Trophoblast cell (in vitro differentiated cells and primary cell): ENCODE measurements at places on chromosomes 1 and 21.

DNA sequence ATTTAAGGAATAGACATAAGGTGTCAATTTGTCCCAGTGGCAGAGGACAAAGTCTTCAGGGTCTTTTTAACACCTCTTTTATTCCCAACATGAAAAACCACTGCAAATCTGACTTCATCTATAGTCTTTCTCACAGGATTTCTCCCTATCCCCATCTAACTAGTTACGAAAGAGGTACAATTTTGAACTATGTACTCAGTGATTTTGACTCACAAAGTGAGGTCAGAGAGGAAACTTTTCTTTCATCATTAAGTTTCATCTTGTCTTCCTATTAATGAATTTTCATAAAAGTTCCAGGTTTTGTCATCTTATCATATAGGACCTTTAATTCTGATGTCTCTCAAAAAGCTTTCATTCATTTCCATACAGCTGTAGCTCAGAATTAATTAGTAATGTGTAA lies 63.3 kb downstream of the ASH1L start:
- no peak for DNase-seq

GRCh38 chr1:181632492-181632891 lies 149.2 kb downstream of the CACNA1E start:
- DNase-seq, result no peak

GRCh38 chr1:91022518-91022929 lies 689 bp upstream of the ZNF644 start:
- DNase-seq, result no peak

- DNase-seq, result no peak
Observed at GRCh38 chr1:174954671-174955669, 44.8 kb upstream of the CACYBP start.

DNA sequence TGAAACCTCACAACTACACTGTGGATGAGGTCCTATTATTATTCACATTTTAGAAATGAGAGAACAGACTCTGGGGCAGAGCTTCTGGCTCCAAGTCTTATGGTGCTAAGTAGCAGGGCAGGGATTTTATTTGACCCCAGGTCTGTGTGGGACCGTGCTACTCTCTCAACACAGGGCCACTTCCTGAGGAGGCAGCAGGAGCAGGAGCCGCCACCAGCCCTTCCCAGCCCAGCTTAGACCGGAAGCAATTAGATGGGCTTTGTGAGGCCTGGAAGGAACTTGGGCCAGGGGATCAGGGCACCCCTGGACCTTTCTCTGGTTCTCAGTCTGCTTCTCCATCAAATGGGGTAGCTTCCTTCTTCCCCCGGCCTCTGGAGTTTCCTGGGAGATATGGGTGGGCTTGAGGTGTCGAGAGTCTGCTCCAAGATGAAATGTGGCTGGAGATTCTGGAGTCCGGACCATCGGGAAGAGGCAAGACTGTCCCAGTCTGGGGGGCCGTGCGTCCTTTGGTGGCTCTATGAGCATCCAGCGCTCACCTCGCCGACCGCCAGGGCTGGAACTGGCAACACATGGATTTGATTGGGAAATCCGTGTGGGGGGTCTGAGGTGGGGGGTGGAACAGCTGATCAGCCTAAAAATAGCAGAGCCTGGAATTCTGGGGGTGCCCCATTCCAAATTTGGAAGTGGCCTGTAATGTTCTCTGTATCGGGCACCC lies 136.8 kb downstream of the FOXD2 start:
- DNase-seq, result no peak

GRCh38 chr1:10692401-10693021 lies 103.9 kb downstream of the CASZ1 start:
- peak; percentile 9 for DNase-seq

- DNase-seq, result no peak
Observed at GRCh38 chr1:41442697-41443251, 41.7 kb downstream of the EDN2 start.

GRCh38 chr1:53918343-53918742 lies 24.4 kb downstream of the DIO1 start:
- DNase-seq, result no peak

DNA sequence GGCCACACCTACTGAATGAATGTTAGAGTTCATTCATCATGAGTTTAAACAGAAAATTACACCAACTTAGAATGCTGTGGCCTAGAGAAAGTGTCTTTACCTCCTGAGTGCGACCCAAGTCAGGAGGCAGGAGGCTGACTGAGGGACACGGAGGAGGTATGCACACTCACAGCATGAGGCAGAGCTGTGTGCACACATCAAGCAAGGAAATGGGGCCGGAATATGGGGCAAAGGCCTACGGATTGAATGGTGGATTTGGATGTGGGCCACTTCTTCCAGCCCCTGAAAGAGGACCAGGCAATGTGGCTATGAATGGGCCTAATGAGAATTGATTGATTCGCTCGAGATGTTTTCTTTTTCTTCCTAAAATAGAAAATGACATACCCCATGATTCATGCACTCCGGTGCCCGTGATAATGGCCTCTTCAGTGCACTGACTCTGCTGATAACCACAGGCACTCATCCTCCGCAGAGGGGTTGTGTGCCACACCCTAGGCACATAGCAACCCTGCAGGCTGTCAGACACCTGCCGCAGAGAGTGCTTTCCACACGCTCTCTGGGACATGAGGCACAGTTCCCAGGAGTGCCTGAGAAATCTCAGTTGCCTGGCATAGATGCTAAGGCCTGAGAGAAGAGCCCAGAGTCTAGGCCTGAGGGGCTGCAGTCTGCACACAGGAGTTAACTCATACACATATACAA lies 155.5 kb downstream of the GLUL start:
- DNase-seq, result no peak

DNA sequence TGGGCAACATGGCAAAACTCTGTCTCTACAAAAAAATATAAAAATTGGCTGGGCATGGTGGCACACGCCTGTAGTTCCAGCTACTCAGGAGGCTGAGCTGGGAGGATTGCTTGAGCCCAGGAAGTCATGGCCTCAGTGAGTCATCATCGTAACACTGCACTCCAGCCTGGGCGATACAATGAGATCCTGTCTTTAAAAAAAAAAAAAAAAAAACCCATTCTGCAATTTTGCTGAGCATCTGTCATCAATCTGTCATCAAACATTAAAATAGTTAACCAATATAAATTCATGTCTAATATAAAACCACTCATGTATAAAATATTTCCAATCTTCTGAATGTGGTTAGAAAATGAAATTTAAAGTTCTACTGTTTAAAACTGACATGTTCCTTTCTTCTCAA lies 56.9 kb downstream of the LPAR3 start:
- peak; percentile 66 for DNase-seq

- peak; percentile 32 for DNase-seq
Observed at GRCh38 chr1:910881-911721, 12.6 kb upstream of the SAMD11 start.

GRCh38 chr1:24566236-24566867 lies 10.5 kb downstream of the NCMAP start:
- no peak for DNase-seq

DNA sequence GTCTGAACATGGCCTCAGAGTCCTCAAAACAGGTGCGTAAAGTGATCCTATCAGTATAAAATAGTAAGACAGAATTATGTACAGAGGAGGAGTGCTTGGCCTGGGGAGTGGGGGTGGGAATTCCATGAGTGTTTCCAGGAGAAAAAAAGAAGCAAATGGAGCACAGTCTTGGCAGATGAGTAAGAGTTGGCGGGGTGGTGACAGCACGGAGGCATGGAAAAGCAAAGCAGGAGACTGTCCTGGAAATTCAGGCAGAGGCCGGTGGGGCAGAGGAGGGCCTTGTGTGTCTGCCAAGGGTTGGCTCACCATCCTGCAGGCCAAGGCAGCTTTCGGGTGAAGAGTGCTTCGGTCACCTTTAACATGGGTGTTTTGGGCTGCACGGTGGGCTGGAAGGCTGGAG lies 63.4 kb downstream of the OPTC start:
- peak; percentile 75 for DNase-seq

- DNase-seq, result no peak
Observed at GRCh38 chr1:147089457-147089856, 82.8 kb downstream of the PRKAB2 start.

GRCh38 chr1:96772972-96773371 lies 51.4 kb downstream of the PTBP2 start:
- DNase-seq, result no peak

DNA sequence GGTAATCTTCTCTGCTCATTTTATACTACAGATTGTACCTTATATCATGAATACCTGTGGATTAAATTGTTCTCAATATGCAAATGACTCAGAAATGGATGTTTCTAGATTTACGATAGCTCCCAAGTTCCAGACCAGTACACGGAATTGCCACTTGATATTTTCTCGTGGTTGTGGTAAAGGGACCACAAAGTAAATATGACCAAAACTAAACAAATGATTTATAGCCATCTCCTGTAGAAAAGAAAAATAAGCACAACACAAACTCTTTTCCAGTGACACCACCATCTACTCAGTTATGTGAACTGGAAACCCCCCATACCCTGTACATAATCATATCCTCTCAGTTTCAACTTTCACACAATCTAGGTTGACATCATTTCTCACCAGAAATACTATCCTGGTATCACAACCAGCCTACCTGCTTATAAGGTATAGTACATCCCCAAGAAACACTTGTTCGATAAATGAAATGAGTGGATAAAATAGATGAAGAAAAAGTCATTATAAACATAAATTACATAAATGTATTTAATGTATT lies 172.3 kb downstream of the ADGRL4 start:
- no peak for DNase-seq

- no peak for DNase-seq
Observed at GRCh38 chr1:106659490-106660244, 396.8 kb upstream of the PRMT6 start.

DNA sequence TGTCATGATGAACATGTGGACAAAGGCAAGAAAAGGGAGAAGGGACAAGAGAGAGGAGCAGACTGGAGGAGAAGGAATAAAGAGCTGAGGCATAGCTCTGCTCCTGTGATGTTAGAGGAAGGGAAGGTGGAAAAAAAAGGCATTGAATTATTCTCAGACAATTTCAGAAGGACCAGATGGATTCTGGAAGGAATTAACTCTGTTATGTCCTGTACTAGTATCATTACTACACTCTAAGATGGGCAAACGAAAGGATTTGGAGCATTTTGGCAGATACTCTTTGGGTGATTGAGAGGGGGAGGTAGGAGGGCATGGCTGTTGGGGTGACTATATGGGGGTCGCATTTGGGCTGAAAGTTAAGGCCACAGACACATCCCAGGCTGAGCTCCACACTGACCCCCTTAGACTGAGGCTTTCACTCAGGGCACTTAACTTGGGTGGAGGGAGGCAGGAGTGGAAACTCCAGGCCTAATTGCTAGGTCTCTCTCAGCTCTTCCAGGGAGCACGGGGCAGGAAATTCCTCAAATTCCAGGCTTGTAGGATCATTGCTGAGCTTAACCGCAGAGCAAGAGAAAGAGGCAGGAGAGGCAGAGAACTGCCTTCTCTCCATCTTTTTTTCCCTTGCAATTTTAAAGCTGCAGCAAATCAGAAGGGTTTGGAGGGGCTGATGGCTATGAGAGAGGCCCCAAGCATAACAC lies 25.9 kb downstream of the KIRREL1 start:
- peak; percentile 33 for DNase-seq

DNA sequence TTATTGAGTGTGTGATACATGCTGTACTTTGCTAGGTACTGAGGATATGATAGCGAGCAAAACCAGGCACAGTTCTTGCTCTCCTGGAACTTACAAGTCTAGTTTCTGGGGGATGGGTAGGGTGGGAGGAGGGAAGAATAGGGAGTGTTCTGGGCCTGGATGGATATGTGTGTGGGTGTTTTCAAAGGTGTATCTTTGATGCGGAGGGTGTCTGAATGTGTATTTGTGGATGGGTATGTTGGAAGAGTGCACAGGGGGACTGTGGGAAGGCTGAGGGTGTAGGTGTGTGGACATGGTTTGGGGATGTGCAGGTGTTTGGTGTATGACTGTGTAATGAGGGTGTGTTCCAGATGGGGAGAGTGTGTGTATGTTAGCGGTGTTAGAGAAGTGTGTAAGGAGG lies 4.5 kb upstream of the DPH2 start:
- no peak for DNase-seq

DNA sequence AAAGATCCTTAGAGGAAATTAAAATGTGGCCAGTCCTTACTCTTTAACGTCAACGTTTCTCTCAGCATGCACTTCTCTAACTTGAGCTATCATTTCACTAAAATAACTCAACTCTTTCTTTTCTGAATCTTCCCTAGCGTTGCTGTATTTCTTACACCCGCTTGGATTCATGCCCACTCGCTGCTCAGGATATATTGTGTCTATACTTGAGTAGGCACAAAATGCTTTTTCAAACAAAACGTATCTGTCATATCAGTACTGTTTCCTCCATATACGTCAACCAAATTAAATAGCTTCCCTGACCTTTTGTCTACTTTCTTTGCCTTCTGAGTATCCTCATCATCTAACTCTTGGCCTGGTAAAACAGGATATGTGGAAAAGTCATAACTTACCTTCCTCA lies 549.7 kb downstream of the SMYD3 start:
- no peak for DNase-seq

GRCh38 chr1:33288976-33289857 lies 31.7 kb downstream of the A3GALT2 start:
- no peak for DNase-seq

DNA sequence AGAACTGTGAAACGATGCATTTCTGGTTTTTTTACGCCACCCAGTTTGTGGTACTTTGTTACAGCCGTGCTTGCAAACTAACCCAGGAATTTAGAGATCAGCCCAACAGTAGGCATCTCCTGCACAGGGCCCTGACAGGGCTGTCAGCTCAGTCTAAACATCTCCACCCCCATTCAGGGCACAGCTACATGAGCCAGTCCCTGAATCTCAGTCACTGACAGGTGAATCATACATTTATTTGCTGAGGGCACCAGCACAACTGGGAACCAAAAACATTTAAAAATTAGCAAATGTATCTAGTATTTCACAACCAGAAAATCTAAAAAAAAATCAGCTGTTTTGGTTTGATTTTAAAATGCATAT lies 30.7 kb downstream of the PRDX6 start:
- DNase-seq, result peak; percentile 94

- no peak for DNase-seq
Observed at GRCh38 chr1:98406352-98407088, 255.0 kb upstream of the SNX7 start.

- peak; percentile 15 for DNase-seq
Observed at GRCh38 chr1:4650481-4650880, 3.9 kb upstream of the AJAP1 start.

DNA sequence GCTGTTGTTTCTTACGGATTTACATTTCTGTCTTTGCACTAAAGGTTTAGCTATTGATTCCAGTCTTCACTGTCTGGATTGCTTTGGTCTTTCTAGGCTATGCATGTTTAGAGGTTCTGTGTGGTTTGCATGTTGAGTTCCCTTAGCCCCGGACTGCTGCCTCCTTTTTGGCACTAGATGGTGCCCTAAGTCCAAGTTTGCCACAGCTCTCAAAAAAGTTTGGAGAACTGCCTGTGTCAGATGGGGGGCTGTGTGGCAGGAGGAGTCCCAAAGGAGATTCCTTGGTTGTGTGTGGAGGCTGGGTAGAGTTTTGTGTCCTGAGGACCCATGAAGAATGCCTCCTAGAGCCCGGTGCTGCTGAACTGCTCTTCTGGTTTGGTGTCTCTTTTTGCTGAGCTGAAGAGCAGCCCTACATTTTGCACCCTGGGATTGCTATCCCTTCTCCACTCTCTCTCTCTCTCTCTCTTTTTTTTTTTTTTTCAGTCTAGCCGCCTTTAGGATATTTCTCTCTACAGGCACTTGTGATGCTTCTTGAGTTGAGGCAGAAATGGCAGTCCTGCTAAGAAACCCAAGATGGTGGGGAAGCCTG lies 74.4 kb downstream of the PTGS2 start:
- DNase-seq, result peak; percentile 9
